WTC11 (cell line): ENCODE measurements at places on chromosomes 7 and 10.
A peak's percentile ranks its signal among the peaks of the same experiment; 100 is the strongest.

- DNase-seq = peak; percentile 89
These were observed 14.1 kb downstream of the SH2B2 start for GRCh38 chr7:102300643-102301221.

GRCh38 chr7:4641667-4642467 is 40.2 kb upstream of the FOXK1 start:
- DNase-seq = peak; percentile 90

- no peak for DNase-seq
These were observed 7.5 kb downstream of the STMP1 start for GRCh38 chr7:135669774-135670173.

DNA sequence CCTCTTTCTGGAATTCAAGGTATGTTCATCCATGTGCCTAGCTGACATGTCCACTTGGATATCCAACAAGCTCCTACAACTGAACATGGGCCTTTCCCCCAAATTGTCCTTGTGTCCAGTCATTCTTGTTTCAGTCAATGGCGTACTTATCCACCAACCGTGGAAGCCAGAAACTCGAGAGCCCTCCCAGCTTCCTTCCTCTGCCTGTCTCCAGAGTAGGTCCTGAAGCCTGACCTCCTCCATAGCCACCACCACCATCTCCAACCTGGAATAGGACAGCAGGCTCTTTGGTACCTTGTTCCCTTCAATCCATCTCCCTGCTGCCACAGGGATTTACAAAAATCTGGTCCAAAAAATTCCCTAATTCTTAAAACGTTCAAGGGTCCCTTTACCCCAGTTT is 305.1 kb downstream of the RPS24 start:
- DNase-seq = no peak

- no peak for DNase-seq
These were observed 25.8 kb downstream of the BZW2 start for GRCh38 chr7:16671811-16672210.
